Mesothelial cell of epicardium (in vitro differentiated cells): ENCODE measurements at places on chromosomes 11 and 22. TPM values are rescaled to one million over a fixed set of nuclear protein-coding genes. Genes with fewer than 3 reads are reported as not detected.

ATP6V1E1 gene
- 52.6 to 54.1 TPM (median 53.2 TPM) in 3 replicates for total RNA-seq

TMEM109 gene
- 52.5 to 56.8 TPM (median 55.2 TPM) in 3 replicates for total RNA-seq

ZNF214 gene
- 6.2 to 7.4 TPM (median 6.5 TPM) in 3 replicates for total RNA-seq

CASP1 gene
- total RNA-seq = 2.7 to 4.9 TPM (median 2.8 TPM) in 3 replicates

APLNR gene
- total RNA-seq = 3.1 to 3.4 TPM (median 3.1 TPM) in 3 replicates

GRCh38 chr11:3810951-3811350, 2.6 kb downstream of the PGAP2 start:
- no peak for DNase-seq

GRCh38 chr22:46052331-46052771, 75.4 kb upstream of the WNT7B start:
- DNase-seq = no peak

DNA sequence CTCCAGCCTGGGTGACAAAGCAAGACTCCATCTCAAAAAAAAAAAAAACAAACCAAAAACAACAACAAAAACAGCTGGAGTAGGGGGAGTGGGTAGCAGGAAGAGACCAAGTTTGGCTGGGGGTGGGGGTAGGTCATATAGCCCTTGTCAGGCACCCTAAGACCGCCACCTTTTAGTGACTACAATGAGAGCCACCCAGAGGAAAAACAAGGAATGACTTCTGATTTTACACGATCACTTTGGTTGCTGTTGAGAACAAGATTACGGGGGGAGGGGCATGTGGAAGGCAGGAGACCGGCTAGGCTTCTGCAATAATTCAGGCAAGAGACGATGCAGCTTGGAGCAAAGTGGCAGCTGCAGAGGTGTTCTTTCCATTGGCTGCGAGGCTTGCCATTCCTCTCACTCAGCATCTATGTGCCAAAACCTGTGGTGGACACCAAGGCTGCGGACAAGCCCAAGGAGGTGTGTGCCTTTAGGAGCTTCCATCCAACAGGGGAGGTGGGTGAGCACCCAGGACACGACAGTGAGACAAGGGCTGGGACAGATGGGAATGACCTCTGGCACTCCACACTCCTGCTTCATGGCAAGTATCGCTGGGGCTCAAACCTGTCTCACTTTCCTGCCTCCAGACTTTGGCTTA, 1.7 kb downstream of the RPS19BP1 start:
- DNase-seq = no peak

DNA sequence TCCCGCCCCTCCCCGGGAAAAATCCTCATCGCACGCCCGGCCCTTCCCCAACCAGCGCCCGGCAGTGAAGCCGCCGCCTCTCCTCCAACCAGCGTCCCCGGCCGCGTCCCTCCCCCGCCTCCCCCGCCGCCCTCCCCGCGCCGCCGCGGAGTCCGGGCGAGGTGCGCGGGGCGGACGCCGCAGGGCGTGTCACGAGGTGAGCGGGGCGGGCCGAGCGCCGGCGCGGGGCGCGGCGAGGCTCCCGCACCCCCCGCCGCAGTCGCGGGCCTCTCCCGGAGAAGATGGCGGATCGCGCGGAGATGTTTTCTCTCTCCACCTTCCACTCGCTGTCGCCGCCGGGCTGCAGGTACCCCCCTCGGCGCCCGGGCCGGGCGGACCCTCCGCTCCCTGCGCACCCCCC, at the start of gene MAPK8IP2:
MAPK8IP2 (plus strand) TSS at position 256 of the 400 bp plus-strand sequence; CDS start at position 282, 26 bp downstream.
- no peak for DNase-seq

- DNase-seq = no peak
Measured at GRCh38 chr22:33659448-33659847, 260.8 kb downstream of the LARGE1 start.

DNA sequence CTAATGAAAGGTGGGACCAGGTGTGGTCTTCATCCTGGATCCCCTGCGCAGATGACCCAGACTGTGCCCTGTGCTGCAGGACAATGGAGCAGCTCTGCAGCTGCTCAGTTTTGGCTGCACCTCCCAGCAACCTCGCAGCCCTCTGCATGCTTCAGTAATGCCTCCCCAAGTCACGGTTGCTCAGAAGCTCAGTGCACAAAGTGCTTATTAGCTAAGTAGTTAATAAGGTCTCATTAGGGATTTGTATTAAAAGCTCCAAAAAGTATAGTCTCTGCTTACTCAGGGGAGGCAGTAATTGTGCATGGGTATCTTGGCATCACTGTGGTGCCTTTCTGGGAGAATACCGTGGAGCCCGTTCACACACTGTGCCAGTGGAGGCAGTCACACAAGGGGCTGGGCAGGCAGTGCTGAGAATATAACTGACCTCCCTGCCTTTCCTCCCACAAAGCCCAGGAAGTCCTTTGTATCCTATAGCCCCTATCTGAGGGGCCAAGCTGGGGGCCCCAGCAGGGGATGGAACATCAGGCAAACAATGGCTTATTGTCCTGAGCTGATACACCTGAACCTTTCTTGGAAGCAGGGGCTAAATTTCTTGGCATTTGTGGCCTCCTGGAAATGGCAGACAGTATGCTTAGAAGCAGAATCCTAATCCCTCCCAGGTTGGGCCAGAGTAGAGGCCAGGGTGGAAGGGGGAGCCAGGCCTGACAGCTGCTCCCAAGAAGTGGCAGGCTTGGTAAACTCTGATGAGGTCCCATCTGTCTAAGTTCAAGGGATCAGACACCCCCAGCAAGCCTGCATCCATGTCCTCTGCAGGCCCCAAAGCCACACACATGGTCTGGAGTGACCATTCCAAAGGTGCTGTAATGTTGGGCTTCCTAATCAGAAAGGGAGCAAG, 125.5 kb upstream of the PARVA start:
- DNase-seq = no peak

- DNase-seq = no peak
Measured at GRCh38 chr11:33168709-33169200, 7.5 kb upstream of the CSTF3 start.
